ENCODE measurements at places on chromosomes 3 and 15.

DNA sequence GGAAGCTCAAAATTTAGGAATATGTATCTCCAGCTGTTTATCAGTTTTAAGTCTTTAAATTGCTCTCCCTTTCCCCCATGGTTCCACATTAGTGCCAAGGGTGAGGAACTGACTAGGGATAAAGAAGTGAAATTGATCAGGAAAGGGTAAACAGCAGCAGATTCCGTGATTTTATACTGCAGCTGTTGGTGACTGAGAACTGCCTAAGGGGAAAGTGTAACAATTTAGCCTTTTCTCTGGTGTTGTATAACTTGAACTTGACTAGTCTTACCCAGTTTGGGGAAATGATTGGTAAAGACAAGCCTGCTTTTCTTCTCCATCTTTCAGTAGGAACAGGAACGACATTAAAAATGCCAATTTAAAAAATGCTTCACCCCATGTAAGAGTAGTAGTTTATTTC lies 5.0 kb downstream of the SPRED1 start:
- no peak for DNase-seq

DNA sequence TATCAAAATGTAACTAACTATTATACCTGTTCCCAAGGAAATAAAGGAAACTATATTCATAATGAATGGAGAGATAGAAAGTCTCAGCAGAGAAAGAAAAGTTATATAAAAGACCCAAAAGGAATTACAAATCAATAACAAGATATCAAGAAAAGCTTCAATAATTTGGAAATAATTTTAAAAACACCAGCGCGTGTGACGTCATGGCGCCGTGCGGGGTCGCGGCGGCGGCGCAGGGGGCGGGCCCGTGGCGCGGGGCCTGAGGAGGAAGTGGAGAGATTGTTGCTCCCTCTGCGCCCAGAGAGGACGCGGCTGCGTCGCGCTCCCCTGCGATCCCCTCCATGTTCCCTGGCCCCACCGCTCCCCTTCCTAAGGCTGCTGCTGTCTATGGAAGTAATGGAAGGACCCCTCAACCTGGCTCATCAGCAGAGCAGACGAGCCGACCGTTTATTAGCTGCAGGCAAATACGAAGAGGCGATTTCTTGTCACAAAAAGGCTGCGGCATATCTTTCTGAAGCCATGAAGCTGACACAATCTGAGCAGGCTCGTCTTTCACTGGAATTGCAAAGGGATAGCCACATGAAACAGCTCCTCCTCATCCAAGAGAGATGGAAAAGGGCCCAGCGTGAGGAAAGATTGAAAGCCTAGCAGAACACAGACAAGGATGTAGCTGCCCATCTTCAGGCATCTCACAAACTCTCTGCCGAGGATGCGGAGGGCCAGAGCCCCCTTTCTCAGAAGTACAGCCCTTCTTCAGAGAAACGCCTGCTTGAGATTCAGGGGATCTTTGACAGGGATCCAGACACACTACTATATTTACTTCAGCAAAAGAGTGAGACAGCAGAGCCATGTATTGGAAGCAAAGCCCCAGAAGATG lies 4.1 kb downstream of the XCR1 start:
- no peak for DNase-seq

- peak; percentile 15 for DNase-seq
Observed at GRCh38 chr3:52769786-52770455, 819 bp downstream of the NEK4 start.

GRCh38 chr3:183438735-183439134 lies 10.3 kb upstream of the MCF2L2 start:
- no peak for DNase-seq

- DNase-seq: no peak
Observed at GRCh38 chr15:92005154-92005553, 151.6 kb downstream of the SLCO3A1 start.

DNA sequence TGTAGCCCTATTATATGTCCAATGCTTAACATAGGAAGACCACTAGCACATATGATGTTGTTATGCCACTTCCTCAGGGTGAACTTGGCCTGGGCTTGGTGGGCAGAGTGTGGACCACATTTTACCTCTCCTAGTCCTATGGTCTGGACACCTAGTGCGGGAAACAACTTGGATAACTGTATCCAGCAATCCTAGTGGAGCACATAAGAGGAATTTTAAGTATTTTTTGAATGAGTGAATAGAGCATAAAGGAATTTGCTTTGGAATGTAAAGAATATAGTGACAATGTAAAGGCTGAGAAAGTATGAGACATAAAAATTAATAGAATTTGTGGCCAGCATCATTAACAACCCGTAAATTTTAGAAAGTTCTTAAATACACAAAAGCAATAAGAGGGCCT lies 528.9 kb downstream of the IGSF11 start:
- DNase-seq: no peak

- no peak for DNase-seq
Observed at GRCh38 chr15:78342021-78342420, 1.9 kb downstream of the CRABP1 start.

DNA sequence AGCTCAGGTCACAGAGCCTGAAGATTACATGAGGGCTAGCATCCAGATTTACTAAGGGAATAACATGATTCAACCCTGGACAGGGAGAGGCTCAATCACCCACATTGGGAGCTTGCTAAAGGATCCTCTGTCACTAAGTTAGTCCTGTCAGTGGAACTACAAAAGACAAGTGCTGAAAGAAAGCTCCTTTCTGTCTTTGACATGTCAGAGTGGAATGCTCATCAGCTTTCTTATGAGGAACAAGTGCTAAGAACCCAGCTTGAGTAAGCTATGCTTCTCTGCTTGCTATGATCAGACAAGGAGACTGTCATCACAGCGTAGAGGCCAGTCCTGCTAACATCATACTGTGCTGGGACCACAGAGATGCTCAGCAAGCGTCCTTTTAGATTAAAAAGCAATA lies 74.5 kb downstream of the MB21D2 start:
- no peak for DNase-seq

DNA sequence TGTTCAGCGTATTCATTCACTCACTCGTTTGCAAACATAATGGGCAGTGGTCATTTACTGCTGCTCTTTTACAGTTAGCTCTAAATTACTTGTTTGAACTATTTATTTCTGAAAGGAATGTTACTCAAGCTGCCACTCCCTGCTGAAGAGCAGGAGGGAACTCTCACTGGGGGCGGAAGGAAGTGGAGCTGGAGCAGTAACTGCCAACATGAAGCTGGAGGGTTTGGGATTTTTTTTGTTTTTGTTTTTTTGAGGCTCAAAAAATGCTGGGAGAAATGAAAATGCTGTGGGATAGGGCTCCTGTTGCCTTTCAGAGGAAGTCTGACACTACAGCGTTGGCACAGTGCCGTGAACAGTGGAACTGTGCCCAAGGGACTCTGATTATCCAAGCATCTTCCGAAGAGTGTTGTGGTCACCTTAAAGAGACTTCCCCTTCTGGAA lies 44.1 kb downstream of the SENP2 start:
- peak; percentile 47 for DNase-seq

- DNase-seq: no peak
Observed at GRCh38 chr3:22115581-22115980, 364.6 kb upstream of the ZNF385D start.

DNA sequence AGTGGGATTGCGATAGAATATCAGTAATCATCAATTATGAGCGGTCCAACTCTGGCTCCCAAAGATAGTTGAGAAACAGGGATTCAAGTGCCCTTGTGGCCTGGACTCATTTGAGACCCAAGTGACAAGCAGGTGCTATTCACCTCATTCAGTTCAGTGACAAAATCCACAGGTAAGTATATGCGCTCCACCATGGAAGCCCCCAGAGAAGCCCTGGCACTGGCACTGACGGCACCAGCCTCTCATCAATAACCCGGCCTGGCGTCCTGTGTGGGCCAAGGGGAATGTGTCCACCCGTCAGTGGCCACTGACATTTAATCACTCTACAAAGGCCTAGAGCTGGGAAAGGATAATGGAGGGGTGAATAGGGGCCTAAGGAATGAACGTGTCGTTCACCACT lies 117.2 kb downstream of the ADCY5 start:
- no peak for DNase-seq

DNA sequence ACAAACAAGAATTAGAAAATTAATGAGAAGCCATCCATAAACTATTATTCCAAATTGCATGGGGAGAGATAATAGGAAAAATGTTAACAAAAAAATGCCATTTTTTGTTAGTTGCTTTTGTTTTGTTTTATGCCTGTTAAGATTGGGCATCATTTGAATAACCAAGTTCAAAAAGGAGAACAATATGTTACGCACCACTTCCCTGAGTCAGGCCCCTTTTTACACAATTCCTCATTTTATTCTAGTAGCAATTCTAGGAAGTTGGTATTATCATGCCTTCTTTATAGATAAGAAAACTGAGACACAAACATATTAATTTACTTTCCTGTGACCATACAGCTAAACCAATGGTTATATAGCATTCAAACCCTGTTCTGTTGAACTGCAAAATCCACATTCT lies 736.9 kb upstream of the CCDC54 start:
- DNase-seq: no peak
